Karpas-422 (cell line): ENCODE measurements at places on chromosomes 2 and 18. TPM values are rescaled to one million over a fixed set of nuclear protein-coding genes. Genes with fewer than 3 reads are reported as not detected.

DNA sequence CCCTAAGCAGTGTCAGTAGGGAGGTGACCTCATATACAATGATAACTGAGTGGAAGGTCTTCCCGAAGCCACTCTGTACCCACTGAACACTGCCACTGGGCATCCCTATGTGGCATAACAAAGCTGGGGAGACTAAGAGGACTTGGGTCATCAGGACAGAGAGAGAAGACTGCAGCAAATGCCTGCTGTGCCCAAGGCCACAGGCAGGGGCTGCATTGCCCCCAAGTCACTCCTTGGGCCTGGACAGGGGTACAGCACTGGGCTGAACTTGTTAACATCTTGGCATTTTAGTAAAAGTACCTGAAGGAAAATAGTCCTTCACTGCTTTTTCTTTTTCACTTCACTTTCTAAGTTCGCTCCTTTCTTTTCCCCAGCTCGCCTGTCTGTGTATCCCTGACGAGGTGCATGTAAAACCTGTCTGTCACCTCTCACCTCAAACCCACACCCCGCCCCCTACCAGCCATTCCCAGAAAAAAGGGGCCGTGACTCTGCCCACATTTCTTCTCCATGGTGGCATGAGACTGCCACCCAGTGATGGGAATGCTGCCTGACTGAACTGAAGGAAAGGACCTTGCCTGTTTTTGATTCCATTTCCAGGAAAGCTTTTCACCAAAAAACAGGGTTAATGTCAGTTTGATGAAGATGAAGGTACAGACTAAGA lies 62.9 kb downstream of the MTHFD2 start:
- DNase-seq = no peak

- DNase-seq = no peak
These were observed 201.8 kb upstream of the GULP1 start for GRCh38 chr2:188089901-188090300.

GRCh38 chr2:6644261-6644660 lies 221.4 kb downstream of the CMPK2 start:
- DNase-seq = no peak

DNA sequence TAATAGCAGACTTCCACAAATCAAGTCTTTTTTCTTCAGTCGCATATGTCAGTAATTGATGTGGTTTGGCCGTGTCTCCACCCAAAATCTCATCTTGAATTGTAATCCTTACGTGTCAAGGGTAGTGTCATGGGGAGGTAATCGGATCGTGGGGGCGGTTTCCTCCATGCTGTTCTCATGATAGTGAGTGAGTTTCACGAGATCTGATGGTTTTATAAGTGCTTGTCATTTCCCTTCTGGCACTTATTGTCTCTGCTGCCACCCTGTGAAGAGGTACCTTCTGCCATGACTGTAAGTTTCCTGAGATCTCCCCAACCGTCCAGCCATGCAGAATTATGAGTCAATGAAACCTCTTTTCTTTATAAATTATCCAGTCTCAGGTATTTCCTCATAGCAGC lies 478.8 kb downstream of the PTPRM start:
- DNase-seq = no peak

GRCh38 chr18:32440518-32440917 lies 30.2 kb downstream of the GAREM1 start:
- DNase-seq = no peak

- no peak for DNase-seq
These were observed 440.7 kb upstream of the MMADHC start for GRCh38 chr2:150028322-150028721.

The RTP5 gene
- total RNA-seq = not detected in 2 replicates

The MLPH gene
- total RNA-seq = not detected in 2 replicates

The MAPK4 gene
- not detected in 2 replicates for total RNA-seq

The SCYGR4 gene
- not detected in 2 replicates for total RNA-seq

The SPDYA gene
- 0.76 and 0.78 TPM in 2 replicates for total RNA-seq

The MYOM1 gene
- 0.04 TPM in 1 of 2 replicates, not detected in the other for total RNA-seq
